ENCODE measurements at places on chromosomes 1 and 21. TPM values are rescaled to one million over a fixed set of nuclear protein-coding genes. Genes with fewer than 3 reads are reported as not detected.
A peak's percentile ranks its signal among the peaks of the same experiment; 100 is the strongest.

GRCh38 chr1:196877964-196878363, 9.9 kb upstream of the CFHR4 start:
- H3K4me3 ChIP-seq, result peak overlapping the region; percentile 59
- no peak overlapping the region for H3K27ac ChIP-seq
- H3K4me1 ChIP-seq, result peaks cover 6% of the 10 kb centered on the region
- DNase-seq, result peak; percentile 80
- peaks cover 24% of the 10 kb centered on the region for H3K27me3 ChIP-seq

The IL12RB2 gene
- total RNA-seq, result not detected

The CFHR2 gene
- not detected for total RNA-seq

DNA sequence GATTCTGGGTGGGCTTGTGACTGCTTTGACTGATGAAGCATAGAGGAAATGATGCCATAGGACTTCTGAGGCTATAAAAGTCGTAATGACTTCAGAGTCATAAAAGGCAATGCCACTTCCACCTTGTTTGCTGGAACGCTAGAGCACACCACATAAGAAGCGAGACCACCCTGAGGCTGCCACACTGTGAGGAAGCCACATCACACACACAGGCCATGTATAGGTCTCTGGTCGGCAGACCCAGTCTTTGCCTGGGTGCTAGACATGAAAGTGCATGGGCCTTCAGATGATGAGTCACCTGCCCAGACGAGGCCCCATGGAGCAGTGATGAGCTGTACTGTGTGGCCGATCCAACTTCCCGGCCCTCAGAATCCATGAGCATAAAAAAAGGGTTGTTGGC, 14.2 kb upstream of the KANK4 start:
- H3K4me3 ChIP-seq, result no peak overlapping the region
- peaks cover 20% of the 10 kb centered on the region for H3K4me1 ChIP-seq
- H3K36me3 ChIP-seq, result no peaks in the 10 kb centered on the region
- no peak overlapping the region for H3K27ac ChIP-seq

DNA sequence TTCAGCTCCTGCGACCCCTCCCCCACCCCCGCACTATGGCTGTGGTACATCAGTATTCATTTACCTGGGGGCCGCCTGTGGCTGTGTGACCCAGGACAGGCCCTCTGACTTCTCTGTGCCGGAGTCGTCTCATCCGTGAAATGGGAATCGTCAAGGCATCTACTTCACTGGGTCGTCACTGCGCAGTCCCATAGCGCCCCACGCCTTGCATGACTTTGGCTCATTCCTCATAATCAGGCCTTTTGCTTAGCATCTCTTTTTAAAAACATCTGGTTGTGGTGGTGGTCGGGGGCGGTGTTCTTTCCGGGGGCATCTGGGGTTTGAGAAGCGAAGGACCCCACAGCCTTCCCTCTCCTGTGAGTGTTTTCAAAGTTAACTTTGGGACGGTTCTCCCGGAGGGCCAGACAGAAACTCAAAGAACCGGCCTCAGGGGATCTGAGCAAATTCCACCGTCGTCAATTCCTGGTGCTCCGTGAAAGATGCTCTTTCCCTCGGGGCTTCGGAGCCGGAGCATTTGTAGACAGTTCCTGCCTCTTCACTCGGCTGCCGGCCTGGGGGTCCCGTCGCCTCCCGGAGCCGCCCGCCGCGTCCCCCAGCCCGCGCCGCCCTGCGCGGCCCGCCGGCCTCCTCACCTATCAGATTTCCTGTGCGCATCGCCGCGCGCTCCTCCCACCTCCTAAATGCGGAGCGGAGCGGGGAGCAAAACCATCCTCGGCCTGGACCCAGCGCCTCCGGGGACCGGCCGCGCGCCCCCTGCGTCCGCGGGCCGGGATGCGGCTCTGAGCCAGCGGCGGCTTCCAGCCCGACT, at the start of gene B3GALT5:
B3GALT5 (plus strand) TSS at position 708 of the 808 bp plus-strand sequence. CDS start 47,620 bp downstream, outside the sequence.
- no peak for DNase-seq
- H3K27me3 ChIP-seq, result peaks cover 54% of the 10 kb centered on the region
- H3K4me3 ChIP-seq, result peak within 1 kb of the TSS; percentile 60
- peaks cover 17% of the 10 kb centered on the region for H3K4me1 ChIP-seq

Data from chondrocyte (in vitro differentiated cells).